ENCODE measurements at places on chromosomes 5 and 9.

DNA sequence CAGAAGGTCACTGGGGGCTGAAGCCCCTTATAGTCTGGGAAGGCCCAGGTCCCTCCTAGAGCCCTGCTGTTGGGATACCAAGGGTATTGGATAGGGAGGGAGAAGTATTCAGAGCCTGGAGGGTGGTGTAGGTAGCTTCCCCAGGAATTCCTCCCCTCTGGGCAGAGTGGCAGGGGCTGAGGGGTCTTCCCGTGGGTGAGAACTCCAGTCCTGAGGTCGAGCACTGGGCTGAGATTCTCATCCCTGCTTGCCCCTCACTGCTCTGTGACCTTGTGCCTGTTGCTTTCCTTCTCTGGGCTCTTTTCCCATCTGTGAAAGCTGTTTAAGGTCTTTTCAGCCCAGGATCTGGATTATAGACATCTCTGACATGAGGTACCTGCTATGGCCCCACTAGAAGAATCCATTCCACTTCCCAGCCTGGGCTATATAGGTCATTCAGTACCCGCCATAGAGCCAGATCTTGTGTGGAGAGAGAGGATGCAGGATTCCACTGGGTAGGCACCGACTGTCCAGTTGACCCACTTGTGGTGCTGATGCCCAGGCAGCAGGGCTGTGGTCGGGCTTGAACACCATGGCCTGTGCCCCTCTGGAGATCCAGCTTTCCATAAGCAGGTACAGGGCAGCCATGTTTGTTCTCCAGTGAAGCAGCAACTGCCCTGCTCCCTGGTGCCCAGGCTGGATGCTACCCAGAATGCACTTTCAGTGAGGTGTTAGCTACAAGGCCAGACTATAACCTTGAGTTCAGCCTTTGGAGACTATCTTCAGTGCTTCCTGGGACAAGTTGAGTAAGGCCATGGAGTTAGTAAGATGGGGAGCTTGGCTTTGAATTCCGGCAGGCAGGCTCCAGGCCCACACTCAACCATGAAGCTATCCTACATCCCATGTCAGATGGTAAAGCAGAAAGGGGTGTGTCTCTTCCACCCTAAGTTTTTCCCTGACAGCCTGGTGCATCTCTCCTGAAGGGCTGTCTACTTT is 60.1 kb downstream of the AMBP start:
- DNase-seq: no peak

DNA sequence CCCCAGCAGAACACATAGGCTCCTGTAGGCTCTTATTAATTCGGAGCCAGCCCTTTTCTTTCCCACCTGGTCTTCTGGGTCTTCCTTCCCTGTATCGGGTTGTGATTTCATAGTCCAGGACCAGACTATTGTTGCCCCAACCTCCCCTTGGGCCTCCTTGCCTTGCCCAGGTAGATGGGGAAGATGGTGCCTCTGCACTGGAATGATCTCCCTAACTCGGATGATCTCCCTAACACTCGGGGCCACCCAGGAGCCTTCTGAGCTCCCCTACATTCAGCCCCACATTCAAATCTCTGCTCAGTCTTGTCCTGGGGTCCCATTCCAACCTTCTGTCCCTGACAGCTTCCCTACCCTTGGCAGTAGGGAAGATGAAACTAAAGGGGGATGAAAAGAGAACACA is 2.7 kb upstream of the IRF1 start:
- DNase-seq: no peak

DNA sequence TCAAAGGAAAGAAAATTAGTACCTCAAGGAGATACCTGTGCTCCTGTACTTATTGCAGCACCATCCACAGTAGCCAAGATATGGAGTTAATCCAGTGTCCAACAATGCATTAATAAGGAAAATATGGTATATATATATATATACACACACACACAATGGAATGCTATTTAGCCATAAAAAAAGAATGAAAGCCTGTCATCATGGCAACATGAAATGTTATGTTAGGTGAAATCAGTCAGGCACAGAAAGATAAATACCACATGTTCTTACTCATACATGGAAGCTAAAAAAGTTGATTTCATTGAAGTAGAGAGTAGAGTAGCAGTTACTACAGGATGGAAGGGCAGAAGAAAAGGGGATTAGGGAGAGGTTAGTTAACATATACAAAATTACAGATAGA is 601.5 kb downstream of the ANXA1 start:
- DNase-seq: no peak

- no peak for DNase-seq
Observed at GRCh38 chr5:172902497-172903472, 56.4 kb upstream of the RPL26L1 start.

- DNase-seq: no peak
Observed at GRCh38 chr5:115418788-115419187, 122.3 kb upstream of the CCDC112 start.

- peak; percentile 68 for DNase-seq
Observed at GRCh38 chr5:94793113-94793815, 174.8 kb downstream of the SLF1 start.

GRCh38 chr5:14270209-14270702 is 127.1 kb downstream of the TRIO start:
- DNase-seq: peak; percentile 26

DNA sequence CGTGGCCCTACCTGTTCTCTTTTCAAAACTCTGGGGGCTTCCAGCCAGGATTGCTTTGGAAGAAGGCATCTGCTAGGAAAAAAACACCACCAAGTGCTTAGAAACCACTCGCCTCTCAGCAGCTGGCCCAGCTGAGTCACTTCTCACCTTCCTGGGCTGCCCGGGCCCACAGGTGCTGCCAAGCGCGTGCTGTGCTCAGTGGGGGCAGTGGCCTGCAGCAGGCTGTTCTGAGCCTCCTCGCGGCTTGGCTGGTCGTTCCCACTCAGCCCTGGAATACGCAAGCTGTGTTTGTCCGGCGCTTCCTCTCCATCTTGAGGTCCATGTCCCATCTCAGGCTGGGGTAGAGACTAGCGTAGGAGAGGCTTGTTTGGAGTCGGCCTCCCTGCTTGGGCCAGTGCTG is 102.5 kb upstream of the FCN2 start:
- DNase-seq: no peak

DNA sequence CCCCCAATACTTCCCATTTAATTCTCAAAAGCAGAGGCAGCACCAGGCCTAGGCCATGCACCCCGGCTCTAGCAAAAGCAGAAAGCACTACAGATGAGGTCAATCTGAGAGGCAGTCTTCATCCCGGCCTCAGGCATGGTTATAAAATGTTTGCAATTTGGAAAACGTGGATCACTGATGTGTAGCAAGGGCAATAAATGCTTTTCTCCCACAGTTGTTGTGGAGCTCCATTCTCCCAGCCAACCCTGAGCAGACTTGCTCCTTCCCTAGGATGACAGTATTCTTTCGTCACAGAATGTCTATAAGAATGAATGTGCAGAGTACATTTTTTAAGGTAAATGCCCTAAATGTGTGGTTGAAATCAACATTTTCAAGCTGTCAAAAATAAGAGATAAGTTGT is 157.3 kb upstream of the DAPK1 start:
- no peak for DNase-seq

DNA sequence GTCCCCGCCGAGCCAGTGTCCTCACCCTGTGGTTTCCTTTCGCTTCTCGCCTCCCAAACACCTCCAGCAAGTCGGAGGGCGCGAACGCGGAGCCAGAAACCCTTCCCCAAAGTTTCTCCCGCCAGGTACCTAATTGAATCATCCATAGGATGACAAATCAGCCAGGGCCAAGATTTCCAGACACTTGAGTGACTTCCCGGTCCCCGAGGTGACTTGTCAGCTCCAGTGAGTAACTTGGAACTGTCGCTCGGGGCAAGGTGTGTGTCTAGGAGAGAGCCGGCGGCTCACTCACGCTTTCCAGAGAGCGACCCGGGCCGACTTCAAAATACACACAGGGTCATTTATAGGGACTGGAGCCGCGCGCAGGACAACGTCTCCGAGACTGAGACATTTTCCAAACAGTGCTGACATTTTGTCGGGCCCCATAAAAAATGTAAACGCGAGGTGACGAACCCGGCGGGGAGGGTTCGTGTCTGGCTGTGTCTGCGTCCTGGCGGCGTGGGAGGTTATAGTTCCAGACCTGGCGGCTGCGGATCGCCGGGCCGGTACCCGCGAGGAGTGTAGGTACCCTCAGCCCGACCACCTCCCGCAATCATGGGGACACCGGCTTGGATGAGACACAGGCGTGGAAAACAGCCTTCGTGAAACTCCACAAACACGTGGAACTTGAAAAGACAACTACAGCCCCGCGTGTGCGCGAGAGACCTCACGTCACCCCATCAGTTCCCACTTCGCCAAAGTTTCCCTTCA is 1.4 kb downstream of the GLIS3 start:
- DNase-seq: peak; percentile 8

DNA sequence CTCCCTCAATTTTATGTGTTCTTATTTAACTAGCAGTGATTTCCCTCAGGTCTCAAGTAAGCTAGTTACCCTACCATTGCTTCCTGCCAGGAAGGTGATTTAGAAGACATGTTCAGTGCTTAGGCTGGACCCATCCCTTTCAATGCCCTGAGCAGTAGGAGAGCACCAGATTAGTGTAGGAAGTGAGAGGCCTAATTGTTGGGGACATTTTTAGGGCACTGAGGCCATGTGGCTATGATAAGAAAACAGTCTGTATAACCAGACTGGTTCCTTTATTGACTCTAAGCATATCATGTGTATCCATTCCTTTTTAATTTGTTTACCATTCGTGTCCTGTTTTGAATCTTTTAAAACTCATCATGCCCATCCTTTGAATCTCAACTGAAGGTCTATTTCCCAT is 312.3 kb upstream of the PRR16 start:
- DNase-seq: no peak

DNA sequence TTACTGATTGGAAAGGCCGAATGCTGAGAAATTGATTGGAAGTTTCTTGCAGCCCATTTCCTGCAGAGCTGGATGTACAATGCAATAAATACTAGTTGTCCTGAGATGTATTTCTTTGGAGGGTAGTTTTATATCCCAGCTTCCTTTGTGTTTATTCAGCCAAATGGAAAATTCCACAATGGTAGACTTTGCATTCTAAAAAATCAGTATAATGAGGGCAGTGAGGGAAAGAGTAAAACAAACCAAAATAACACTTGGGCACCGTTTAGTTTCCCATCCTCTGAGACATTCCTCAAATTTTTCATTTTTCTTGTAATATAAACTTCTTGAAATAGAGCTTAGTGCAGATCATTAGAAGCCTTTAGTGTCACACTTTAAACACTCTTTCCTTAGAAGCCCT is 379.4 kb downstream of the EBF1 start:
- no peak for DNase-seq

DNA sequence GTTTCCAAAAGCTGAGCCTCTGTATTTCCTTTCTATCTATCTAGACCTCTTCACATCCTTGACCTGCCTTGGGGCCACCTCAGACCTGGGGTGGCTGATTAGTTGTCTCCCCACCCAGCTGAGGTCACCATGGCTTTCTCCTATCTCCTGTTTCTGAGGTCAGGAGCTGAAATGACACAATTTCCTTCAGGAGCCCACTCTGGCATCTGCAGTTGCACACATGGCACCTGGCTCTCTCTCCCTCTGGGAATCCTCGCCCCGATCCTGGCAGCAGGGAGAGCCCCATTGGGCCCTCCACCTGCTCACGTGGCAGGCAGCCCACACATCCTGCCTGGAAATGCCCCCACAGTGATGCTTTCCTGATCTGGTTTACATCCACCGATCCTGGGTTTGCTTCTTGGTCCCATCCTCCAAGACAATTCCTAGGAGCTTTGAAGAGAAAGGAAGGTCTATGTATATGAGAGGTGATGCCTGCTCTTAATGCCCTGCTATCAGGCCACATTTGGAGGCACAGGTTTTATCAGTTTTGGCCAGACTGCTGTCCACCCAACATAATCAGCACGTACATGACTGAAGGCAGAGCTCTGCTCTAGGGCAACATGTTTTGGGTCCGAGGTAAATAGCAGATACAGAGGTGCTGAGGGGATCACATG is 53.7 kb downstream of the MARCHF3 start:
- DNase-seq: no peak

DNA sequence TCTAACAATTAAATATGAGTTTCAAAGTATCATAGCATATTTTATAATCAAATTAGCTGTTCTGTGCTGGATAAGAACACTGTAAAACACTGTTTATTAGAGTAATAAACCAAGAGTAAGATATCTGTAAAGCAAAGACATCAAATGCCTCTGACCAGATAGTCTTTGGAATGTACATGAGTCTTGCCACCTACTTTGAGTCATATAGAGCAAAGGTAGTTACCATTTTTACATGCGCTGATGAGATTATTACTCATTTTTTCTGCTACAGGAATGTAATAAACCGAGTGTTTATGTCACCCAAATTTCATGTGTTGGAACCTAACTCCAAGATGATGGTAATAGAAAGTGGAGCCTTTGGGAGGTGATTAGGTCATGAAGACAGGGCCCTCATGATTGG is 654.5 kb downstream of the CETN3 start:
- DNase-seq: no peak

DNA sequence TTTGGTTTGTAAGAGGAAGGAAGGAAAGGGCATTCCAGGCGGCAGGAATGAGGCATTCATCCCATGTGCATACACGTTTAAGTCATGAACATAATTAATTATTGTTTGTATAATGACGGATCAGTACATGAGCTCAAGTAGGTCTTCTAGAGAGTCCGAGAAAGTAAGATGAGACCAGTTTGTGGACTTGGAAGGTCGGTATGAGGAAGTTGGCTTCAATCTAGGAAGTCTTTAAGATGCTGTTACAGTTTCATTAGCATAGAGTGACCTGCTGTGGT is 2.1 kb downstream of the GTF3C4 start:
- DNase-seq: no peak

DNA sequence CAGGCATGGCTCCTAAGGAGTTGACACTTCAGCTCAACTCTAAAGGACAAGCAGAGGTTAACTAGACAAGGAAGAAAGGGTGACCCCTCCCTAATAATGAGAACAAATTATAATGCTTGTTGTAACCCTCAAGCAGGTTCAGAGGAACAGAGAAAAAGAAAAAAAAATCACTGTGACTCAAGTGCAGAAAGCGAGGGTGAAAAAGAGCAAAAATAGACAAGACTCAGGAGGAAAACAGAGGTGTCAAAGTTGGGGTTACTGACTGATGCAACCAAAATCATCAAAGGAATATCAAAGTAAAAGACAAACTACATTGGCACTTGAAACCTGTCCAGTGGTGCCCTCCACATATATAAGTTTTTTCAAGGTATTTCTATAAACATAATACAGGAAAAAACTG is 28.4 kb downstream of the FBXW11 start:
- DNase-seq: no peak

GRCh38 chr5:180974612-180975315 is 13.9 kb upstream of the BTNL3 start:
- DNase-seq: no peak

DNA sequence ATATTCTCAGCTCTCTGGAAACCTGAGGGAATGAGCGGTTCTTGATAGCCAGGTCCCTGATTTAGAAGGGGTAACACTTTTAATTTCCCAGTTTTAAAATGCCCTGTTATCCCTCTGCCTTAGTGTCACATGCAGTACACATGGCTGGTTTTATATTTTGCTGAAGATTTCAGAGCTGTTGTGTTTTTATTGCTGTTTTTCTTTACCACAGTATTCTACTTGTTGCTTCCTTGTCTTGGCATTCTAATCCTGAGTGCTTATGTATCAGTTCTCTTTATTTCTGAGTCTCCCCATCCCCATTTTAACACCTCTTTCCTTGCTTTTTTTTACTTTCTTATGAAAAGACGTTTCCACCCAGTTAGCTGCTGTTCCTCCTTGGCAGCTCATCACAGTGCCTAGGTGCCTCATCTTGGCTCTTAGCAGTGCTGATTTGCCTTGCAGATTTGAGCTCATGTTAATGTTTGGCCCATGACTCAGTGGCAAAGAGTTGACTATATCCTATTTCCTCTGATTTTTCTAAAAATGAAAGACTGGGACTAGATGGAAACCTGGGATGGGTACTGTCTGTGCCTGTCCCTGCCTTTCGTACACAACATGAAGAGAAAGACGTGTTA is 3.7 kb downstream of the MTRR start:
- no peak for DNase-seq
